ENCODE measurements at places on chromosomes 7 and 10.

DNA sequence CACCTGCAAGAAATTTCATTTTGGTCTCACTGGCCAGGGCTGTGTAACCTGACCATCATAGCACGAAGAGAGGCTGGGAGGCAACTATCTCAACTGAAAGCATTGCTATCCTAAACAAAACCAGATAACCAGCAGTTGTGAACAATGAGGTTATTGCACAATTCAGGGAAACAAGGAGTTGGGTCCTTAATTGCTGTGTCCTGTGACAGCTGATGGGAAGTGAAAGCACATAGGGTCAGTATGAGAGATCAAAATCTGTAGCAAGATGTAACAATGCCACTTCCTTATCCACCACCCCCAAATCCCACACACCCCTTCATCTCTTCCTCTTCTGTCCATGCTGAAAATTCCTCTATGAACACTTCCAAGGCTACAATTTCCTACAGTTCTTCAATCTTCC, 80.2 kb downstream of the HTR7 start:
- no peak overlapping the region for H3K27ac ChIP-seq
- H3K4me1 ChIP-seq = no peaks in the 10 kb centered on the region
- DNase-seq = no peak

DNA sequence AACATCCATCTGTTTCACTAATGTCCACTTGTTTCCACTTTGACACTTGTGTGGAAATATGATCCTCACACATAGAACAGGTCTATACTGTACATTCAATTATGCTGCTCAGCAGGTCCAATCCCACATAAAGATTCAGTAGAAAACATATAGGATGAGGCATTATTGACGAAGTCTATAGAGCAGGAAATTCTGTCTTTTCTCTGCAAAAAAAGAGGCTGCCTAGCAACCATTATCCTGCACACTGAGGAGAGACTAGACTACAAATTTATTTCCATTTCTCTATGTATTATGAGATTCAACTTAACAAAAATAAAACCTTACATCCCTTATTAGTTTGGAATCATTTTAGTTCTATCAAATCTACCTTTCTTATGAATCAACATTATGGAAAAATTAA, 204.6 kb upstream of the POM121L12 start:
- no peak for DNase-seq
- no peaks in the 10 kb centered on the region for H3K27me3 ChIP-seq
- H3K27ac ChIP-seq = no peak overlapping the region
- H3K4me3 ChIP-seq = no peak overlapping the region
- no peaks in the 10 kb centered on the region for H3K4me1 ChIP-seq

GRCh38 chr7:28703037-28703765, 254.9 kb downstream of the TRIL start:
- H3K36me3 ChIP-seq = no peaks in the 10 kb centered on the region
- H3K27me3 ChIP-seq = no peaks in the 10 kb centered on the region
- H3K4me3 ChIP-seq = no peak overlapping the region
- H3K4me1 ChIP-seq = no peaks in the 10 kb centered on the region

DNA sequence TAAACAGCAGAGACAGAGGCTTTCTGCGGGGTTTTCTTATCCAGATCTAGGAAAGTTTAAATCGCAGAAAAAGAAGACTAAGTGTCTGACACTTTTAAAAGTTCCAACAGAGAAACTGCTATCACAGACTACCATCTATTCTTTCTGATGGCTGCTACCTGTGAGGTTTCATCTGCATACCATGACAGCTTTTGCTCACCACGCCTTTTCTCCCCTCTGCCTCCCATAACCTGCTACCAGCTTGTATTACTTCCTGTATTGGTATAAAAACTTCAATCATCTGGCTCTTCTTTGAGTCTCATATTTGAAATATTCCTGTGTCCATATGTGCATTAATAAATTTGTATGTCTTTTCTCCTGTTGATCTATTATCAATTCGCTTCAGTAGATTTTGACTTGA, 34.1 kb upstream of the RTKN2 start:
- H3K4me1 ChIP-seq = no peaks in the 10 kb centered on the region
- H3K36me3 ChIP-seq = no peaks in the 10 kb centered on the region
- no peaks in the 10 kb centered on the region for H3K27me3 ChIP-seq
- no peak overlapping the region for H3K4me3 ChIP-seq
- H3K27ac ChIP-seq = no peak overlapping the region

DNA sequence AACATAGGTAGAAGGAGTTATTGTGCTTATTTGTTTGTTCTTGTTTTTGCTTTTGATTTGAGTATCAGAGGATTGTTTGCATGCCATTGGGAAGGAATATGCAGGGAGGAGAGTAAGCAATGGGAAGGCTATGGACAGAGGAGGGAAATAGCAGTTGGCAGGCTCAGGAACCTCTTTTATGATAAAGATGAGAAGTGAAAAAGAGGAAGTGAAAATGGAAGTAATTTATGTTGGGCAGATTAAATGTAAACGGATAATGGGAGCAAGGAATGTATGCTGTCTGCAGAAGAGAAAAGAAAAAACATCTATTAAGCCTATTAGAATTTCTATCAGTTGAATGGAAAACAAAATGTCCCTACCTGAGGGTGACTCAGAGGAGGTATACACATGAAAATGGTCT, 90.1 kb upstream of the NPSR1 start:
- no peaks in the 10 kb centered on the region for H3K4me1 ChIP-seq
- no peak overlapping the region for H3K4me3 ChIP-seq
- H3K27ac ChIP-seq = no peak overlapping the region
- DNase-seq = no peak

DNA sequence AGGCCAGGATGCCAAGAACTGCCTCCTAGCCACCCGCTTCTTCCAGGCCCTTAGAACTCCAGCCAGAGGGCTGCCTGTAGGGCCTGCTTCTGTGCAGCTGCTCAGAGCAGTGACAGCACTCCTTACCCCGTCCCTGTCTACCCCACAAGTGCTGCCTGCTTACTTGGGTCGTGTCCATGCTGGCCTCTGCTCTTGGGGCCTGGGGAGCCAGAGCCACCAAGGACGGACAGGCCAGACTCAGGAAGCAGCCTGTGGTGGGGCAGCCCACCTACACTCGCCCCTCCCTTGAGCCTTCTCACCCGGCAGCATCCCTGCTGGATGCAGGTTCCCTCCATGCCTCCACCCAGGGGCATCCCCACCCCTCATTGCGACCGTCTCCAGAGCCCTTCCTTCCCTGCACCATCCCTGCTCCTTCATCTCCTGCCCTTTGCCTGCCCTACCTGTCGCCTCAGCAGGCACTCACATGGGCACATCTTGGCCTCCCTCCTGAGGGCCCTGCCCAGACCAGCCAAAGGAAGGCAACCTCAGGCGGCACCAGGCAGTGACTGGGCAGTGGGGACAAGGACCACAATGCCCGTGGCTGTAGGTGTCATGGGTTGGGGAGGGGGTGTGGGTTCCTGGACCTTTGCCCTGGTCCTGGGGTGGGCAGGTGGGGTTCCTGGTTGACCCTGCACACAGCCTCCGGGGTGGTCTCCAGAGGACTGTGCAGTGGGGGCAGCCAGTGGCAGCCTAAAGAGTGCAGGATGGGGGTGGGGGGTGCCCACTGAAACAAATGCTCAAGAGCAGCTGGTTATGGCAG, 78.0 kb upstream of the TNS3 start:
- no peak overlapping the region for H3K27ac ChIP-seq
- DNase-seq = no peak
- no peaks in the 10 kb centered on the region for H3K36me3 ChIP-seq

GRCh38 chr7:44213877-44214388, 13.2 kb downstream of the YKT6 start:
- peaks cover 43% of the 10 kb centered on the region for H3K36me3 ChIP-seq
- DNase-seq = no peak
- no peaks in the 10 kb centered on the region for H3K4me1 ChIP-seq
- H3K4me3 ChIP-seq = no peak overlapping the region
- no peak overlapping the region for H3K27ac ChIP-seq
- H3K27me3 ChIP-seq = no peaks in the 10 kb centered on the region

- no peak for DNase-seq
- H3K36me3 ChIP-seq = no peaks in the 10 kb centered on the region
- H3K4me1 ChIP-seq = no peaks in the 10 kb centered on the region
- no peaks in the 10 kb centered on the region for H3K27me3 ChIP-seq
Measured at GRCh38 chr7:33640741-33641140, 264.6 kb upstream of the BMPER start.

DNA sequence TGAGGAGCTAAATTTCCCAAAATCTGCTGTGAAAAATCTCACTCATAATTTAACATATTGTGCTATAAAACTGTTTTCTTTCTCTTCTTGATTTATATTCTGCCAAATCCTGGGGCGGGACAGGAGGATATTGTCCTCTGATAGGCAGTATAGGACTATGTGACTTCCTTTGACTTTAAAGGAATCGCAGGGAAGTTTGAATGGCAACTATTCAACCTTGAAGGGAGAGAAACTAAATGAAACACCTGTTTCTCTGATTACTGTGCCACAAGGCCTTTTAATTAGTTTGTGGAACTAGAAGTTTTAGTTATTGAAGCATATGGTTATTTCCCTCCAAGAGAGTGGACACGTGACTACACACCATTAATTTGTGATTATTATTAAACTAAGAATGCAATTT, 607.4 kb downstream of the GATA3 start:
- no peaks in the 10 kb centered on the region for H3K36me3 ChIP-seq
- DNase-seq = no peak
- H3K27ac ChIP-seq = no peak overlapping the region
- no peak overlapping the region for H3K4me3 ChIP-seq
- no peaks in the 10 kb centered on the region for H3K4me1 ChIP-seq

GRCh38 chr7:103924184-103924583, 65.3 kb downstream of the RELN start:
- H3K4me1 ChIP-seq = no peaks in the 10 kb centered on the region
- DNase-seq = no peak
- H3K27me3 ChIP-seq = no peaks in the 10 kb centered on the region
- H3K27ac ChIP-seq = no peak overlapping the region
- no peak overlapping the region for H3K4me3 ChIP-seq

DNA sequence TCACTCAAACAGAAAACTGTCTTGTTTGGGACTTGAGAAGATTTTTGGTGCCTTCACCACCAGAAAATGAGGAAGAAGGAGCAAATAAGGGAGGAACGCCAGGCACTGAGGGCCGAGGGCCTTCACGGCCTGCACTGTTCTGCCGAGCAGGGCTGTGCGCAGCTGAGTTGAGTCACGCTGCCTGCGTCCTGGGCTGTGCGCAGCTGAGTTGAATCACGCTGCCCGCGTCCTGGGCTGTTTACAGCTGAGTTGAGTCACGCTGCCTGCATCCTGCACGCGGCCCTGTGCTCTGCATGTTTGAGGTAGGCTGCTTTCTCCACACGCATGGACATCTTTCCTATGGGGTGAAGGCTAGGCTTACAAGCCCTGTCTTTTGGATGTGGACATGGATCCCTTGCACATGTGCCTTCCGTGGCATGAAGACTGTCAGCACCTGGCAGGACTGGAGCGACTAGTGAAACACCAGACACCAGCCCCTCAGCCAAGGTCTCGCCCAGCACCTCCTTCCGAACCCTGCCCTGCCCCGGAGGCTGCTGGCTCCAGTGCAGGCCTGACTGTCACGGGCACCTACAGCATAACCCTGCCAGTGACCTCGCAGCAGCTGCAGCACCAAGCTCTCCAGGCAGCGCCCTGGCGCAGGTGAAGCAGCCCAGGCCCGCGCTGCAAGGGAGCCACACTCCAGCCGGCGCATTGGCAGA, 96.7 kb downstream of the HTR5A start:
- no peak overlapping the region for H3K27ac ChIP-seq
- no peak overlapping the region for H3K4me3 ChIP-seq
- no peaks in the 10 kb centered on the region for H3K4me1 ChIP-seq
- no peaks in the 10 kb centered on the region for H3K27me3 ChIP-seq

All from right atrium auricular region (tissue), 2 donors.